Cortex of kidney (tissue), 1 donor: ENCODE measurements at places on chromosomes 1 and 21.

DNA sequence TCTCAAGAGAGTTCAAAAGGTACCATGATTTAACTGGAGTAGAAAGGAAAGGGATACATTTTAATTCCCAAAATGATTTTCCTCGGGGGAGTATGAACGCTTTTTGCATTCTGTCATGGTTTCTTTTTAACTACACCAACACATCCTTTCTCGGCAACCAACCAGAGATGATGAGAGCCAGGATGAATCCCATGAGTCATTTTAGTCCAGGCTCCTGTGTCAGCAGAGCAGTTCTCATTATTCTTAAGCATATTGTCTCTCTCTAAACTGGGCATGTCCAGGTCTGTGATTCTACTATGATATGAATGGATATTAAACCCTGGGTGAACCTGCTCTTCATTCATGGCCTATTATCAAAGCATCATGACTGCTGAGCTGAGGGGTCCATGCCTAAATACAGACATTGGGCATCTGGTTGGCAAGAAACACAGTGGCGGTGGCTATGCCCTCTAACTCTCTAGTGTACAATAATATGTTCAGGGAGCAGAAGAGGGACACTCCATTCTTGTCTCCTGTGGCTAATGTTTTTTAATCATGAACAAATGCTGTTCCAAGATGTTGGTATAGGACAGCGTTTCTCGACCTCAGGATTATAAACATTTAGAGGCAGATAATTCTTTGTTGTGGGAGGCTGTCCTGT lies 124.3 kb upstream of the ESRRG start:
- DNase-seq: no peak

GRCh38 chr1:162367073-162367472 lies 9.6 kb downstream of the SPATA46 start:
- DNase-seq: no peak

DNA sequence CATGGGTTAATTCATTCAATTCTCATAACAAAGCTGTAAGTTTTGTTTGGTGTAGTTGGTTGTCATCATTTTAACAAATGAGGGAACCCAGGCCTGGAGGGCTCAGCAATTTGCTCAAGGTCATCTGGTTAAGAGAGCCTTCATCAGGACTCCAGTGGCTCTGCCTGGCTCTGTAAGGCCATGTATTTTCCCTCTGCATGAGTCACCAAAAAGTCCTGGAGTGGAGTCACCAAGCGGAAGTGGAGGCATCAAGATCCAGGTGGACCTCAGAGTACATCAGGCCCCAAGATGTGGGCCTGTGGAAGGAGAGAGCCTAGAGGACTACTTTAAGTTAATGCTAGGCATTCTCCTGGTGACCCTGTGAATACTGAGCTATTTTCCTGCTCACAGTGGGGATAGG lies 30.0 kb upstream of the RBM15 start:
- DNase-seq: no peak

DNA sequence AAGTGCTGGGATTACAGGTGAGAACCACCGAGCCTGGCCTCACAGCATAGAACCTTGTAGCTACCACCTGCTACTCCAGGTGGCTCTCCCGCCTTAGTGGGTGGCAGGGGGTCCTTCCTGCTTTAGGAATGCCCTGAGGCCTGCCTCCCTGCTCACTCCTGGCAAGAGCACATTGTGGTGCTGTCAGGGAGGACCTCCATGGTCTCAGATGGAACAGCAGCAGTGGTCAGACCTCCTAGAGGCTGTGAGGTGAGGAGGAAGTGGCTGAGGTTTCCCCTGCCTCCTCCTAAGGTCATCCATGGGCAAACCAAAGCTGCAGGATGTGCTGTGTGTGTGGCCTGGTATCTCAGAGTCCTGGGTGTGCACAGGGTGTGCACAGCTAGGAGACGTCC lies 6.7 kb downstream of the SOX13 start:
- no peak for DNase-seq

GRCh38 chr1:917466-918091 lies 6.1 kb upstream of the SAMD11 start:
- no peak for DNase-seq

DNA sequence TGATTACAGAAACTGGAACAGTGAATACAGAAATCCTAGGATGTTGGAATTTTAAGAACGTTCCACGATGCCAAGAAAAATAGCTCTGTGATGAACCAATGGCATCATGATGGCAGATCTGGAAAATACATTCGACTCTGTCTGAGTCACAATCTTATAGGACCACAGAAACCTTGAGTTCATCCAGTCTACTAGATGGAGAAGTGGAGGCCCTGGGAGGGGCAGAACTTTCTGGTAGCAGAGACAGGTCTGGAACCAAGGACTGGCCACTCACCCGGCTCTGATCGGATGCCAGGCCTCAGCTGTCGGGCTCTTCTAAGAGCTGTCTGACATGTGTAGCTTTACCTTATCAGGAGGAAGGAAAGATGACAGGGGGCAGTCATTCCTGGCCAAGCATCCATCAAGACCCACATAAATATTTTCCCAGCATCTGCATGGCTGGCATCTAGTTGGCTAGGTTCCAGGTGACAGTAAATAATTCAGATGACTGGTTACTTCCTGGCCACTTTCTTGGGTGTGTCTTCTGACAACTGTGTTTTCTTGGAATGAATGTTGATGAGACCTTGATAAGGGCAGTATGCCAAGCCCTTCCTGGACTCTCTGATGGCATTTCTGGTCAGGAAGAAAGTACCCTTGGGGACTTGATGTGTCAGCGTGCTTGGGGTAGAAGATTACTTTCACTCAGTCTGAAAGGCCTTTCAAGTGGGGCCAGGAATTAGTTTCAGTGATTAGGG lies 72.6 kb upstream of the TRABD2B start:
- no peak for DNase-seq

GRCh38 chr1:206909161-206909882 lies 12.1 kb downstream of the IL24 start:
- no peak for DNase-seq

- DNase-seq: no peak
These were observed 199.7 kb upstream of the ADGRL2 start for GRCh38 chr1:81600878-81601622.

DNA sequence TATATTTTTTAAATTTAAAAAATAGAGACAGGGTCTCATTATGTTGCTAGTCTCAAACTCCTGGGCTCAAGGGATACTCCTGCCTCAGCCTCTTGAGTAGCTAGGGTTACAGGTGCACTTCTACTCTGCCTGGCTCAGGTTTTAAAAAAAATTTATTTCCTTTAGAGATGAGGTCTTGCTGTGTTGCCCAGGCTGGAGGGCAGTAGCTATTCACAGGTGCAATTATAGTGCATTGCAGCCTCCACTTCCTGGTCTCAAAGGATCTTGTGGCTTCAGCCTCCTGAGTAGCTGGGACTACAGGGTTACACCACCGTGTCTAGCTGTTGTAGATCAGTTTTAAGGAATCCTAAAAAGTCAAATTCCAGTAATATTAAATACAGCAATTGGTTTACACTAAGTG lies 5.0 kb downstream of the RNF11 start:
- DNase-seq: no peak

- DNase-seq: no peak
These were observed 71.7 kb upstream of the ZBTB18 start for GRCh38 chr1:243979396-243979795.

- no peak for DNase-seq
These were observed 34.4 kb downstream of the GLUL start for GRCh38 chr1:182357171-182357570.

- no peak for DNase-seq
These were observed 33.3 kb upstream of the CFAP298 start for GRCh38 chr21:32645261-32646182.

DNA sequence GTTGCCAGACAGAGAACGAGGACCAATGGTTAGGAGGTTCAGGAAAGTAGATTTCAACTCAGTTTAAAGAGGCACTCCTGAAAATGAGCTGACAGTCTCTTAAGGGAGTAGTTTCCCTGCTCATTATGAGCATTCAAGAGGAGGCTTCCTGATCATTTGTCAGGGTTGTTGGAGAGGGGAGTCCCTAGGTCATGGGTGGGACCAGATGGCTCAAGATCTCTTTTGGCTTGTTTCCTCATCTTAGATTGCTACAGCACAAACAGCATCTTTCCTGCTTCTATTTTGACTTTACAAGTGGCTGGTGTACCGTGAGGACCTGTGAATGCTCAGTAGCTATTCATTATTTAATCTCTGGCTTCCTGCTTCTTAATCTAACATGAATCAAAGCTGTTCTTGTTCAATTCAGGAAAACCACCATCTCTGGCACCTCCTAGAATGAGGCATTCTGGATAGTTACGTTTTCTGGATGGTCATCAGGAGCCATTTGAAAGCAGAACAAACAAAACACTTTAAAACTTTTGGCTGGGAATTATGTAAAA lies 47.6 kb downstream of the PEX14 start:
- DNase-seq: no peak

DNA sequence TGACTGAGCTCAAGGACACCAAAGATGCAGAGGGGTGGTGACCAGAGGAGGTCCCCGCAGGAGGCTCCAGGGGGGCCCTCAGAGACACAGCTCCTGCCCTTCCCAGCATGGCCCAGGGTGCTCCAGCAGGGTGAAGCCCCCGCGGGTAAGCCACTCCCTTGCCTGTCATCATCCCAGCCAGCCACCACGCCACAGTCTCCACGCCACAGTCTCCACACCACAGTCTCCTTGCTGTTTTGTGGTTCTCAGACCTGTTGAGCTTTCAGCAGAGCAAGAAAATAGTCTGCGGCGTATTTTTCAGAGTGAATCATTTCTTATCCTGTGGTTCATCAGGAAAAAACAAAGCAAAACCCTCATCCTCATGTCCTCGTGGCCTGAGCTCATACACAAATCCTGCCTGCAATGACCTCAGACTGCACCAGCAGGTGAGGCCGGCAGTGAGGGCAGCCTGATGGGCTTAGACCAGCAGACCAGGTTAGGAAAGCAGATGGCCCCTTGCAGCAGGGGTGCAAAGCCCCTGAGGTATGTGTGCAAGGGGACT lies 25.7 kb upstream of the ABCG1 start:
- DNase-seq: no peak

GRCh38 chr1:241269116-241269515 lies 87.9 kb downstream of the RGS7 start:
- no peak for DNase-seq

DNA sequence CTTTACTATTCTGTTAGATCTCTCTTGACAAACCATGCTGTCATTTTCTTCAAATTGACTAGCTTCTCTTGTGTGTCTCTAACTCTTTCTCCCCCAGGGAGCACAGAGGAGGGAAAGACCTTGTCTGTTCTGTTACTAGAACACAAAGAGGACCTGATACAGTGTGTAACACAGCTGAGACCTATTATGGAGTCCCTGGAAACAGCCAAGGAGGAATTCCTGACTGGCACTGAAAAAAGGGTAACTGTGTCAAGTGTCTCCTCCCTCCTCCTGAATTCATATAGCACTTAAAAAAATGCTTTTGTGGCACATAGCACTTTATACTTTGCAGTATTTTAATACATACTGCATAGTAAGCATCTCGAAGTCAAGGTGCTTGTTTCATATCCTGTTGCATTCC lies 50.6 kb downstream of the ZBTB40 start:
- DNase-seq: no peak

DNA sequence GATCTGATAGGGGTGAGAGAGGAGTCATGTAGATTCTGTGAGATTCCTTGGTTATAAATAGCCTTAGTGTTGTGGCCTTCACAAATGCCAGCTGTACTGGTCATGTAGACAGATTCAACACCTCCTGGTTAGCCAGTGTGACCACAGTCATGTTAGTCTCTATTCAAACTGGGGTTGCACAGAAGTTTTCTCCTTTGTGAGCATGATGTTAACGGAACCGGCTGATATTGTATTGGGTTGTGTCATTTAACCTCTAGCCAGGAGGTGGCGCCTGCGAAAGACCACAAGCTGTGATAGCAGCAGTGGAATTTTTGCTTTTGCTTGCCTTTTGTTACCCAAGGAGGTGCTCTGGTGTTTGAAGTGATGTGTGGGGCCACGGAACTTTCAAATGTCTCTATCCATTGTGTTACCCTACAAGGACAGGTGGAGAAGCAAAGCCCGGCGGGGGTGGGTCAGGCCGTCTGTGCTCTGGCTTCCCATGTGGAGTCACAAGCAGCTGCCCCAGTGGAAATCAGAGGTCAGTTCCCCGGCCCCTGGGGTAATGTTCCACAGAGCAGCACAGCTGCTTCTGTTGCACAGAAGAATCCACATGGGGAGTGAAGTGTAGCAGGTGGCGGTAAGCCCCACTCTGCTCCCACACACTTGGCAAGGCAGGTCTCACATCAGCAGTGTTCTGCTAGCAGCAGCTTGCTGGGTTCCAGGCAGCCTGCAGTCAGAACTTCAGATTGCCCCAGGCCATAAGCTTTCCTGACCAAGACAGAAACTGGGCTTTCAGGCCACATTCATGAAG lies 112.6 kb downstream of the ADAMTS1 start:
- DNase-seq: no peak

GRCh38 chr1:77026135-77026534 lies 158.9 kb downstream of the ST6GALNAC5 start:
- no peak for DNase-seq

DNA sequence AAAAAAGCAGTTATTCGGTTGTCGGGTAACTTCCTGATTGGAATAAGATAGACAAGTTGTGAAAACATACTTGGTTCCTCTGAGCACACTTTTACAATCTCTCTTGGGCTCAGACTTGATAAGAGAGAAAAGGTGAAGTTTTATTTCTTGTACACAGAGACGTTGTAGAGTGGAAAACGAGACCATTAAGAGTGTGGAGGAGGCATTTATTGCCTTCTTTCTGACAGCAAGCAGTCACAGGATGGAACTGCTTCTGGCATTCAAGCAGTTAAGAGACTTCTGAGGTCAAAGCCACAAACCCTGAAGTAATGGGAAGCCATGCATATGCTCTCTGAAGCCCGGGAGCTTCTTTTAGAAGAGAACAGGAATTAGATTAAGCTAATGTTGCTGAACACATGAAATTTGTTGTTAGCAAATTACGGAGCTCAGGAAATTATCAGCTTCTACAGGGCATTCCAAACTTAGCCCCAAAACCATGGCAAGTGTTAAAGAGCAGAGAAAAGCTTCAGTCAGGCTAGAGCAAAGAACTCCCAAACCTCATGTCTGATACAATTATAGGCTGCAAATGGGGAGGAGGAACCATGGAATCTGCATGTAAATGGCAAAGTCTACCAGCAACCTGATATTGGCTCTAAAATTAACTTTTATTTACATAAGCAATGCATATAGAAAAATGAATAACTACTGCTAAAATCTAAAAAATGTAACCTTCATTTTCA lies 26.0 kb downstream of the S1PR1 start:
- no peak for DNase-seq

- DNase-seq: no peak
These were observed 89.4 kb upstream of the JAK1 start for GRCh38 chr1:65055747-65056146.

DNA sequence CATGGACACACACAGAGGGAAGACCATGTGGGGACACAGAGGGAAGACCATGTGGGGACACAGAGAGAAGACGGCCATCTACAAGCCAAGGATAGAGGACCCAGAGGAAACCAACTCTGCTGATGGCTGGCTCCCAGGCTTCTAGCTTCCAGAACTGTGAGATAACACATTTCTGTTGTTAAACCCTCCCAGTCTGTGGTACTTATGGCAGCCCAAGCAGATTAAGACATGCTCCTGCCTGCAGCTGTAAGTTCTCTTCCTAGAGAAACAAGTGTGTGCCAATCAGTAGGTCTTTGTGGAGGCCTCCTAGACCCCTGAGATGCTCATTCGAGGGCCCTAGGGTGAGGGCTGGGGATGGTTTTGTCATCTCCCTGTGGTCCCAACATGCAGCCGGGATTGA lies 2.7 kb downstream of the AGT start:
- no peak for DNase-seq

GRCh38 chr1:195637539-195637938 lies 970.7 kb downstream of the KCNT2 start:
- no peak for DNase-seq

GRCh38 chr1:40064797-40065499 lies 24.4 kb downstream of the CAP1 start:
- DNase-seq: no peak

GRCh38 chr1:170377896-170378634 lies 153.9 kb upstream of the GORAB start:
- DNase-seq: no peak
